Hepatocyte (in vitro differentiated cells): ENCODE measurements at places on chromosomes 5 and 9. TPM values are rescaled to one million over a fixed set of nuclear protein-coding genes. Genes with fewer than 3 reads are reported as not detected.

- DNase-seq = peak; percentile 90
- H3K27me3 ChIP-seq = no peaks in the 10 kb centered on the region
- H3K4me1 ChIP-seq = no peaks in the 10 kb centered on the region
- H3K27ac ChIP-seq = no peak overlapping the region
Observed at GRCh38 chr9:98034593-98035546, 21.7 kb upstream of the NANS start.

The SRA1 gene
- 66.4 and 66.6 TPM in 2 replicates for polyA plus RNA-seq

GRCh38 chr9:105264380-105264779, 19.9 kb downstream of the SLC44A1 start:
- no peak overlapping the region for H3K27ac ChIP-seq
- H3K27me3 ChIP-seq = no peaks in the 10 kb centered on the region
- H3K4me3 ChIP-seq = no peak overlapping the region
- H3K36me3 ChIP-seq = no peaks in the 10 kb centered on the region
- no peak for DNase-seq

DNA sequence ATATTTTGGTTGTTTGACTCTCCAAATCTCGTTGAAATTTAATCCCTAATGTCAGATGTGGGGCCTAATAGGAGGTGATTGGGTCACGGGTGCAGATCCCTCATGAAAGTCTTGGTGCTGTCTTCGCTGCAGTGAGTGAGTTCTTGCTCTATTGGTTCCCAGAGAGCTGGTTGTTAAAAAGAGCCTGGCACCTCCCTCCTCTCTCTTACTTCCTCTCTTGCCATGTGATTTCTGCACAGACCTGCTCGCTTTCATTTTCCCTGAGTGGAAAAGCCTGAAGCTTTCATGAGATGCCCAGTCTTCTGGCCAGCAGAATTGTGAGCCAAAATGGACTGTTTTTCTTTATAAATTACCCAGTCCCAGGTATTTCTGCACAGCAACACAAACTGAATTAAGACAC, 221.6 kb downstream of the MAT2B start:
- no peak overlapping the region for H3K27ac ChIP-seq
- no peak for DNase-seq
- H3K27me3 ChIP-seq = no peaks in the 10 kb centered on the region
- no peaks in the 10 kb centered on the region for H3K4me1 ChIP-seq
- no peaks in the 10 kb centered on the region for H3K36me3 ChIP-seq

The CEL gene
- 5.9 and 6.6 TPM in 2 replicates for polyA plus RNA-seq

DNA sequence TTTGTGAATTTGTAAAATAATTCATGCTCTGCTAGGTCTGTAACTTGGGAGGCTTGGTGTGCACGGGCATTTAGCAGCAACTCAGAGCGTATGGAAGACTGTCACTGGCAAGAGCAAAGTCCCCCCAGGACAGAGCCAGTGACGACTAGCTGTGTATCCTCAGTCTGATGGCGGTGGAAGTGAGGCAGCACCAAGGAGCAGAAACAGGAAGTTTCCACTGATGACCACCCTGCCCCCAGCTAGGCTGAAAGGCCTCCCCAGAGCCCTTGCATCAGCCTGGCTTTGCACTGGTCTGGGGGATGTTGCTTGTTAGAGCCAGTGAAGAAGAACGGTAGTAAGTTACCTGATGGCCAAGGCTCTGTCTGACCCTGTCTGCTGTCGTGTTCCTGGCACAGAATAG, 66.8 kb upstream of the ABL1 start:
- peak; percentile 60 for DNase-seq
- H3K4me1 ChIP-seq = peaks cover 14% of the 10 kb centered on the region
- H3K36me3 ChIP-seq = no peaks in the 10 kb centered on the region
- no peak overlapping the region for H3K4me3 ChIP-seq

DNA sequence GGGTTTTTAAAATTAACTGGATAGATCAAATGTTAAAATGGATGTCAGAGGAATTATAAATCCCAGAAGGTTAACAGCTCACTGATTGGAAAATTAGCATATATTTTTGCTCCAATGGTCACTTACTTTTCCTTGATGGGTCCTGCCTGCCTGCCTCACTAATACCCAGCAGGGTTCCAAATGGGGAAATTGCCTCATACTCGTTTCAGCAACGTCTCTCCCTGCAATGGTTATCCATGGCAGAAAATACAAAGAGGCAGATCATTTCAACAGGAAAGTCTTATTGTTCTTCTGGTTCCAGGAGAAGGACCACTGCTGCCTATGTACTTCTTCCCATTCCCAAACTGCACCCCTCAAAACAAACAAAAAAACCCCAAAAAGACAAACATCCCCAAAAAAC, 71.3 kb downstream of the ERP44 start:
- no peak overlapping the region for H3K27ac ChIP-seq
- H3K36me3 ChIP-seq = no peaks in the 10 kb centered on the region
- no peaks in the 10 kb centered on the region for H3K4me1 ChIP-seq

- H3K4me3 ChIP-seq = no peak overlapping the region
- no peak overlapping the region for H3K27ac ChIP-seq
- H3K27me3 ChIP-seq = no peaks in the 10 kb centered on the region
- H3K36me3 ChIP-seq = no peaks in the 10 kb centered on the region
Observed at GRCh38 chr9:8781458-8781857, 981.9 kb upstream of the DMAC1 start.

GRCh38 chr5:124908581-124909451, 162.4 kb upstream of the ZNF608 start:
- H3K36me3 ChIP-seq = no peaks in the 10 kb centered on the region
- H3K4me3 ChIP-seq = no peak overlapping the region
- peaks cover 34% of the 10 kb centered on the region for H3K4me1 ChIP-seq
- DNase-seq = peak; percentile 40

The CNTNAP3 gene
- polyA plus RNA-seq = 0.80 and 0.99 TPM in 2 replicates

DNA sequence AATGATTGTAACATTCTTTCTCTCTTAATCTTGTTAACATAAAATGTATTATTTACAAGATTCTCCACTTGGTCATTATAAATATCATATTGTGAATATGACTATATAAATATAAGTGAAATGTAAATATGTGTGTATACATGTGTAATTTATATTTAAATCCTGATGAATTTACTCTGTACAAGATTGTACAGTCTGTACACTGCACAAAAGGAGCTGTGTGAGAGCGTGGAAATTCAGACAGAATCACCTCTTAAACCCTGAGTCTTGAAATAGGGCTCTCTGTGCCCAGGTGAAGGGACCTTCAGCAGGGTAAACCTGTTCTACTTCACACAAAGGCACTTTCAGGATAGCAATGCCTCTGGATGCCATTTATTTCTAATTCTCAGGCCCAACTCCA, 456.0 kb downstream of the SEMA5A start:
- H3K4me1 ChIP-seq = no peaks in the 10 kb centered on the region
- no peaks in the 10 kb centered on the region for H3K27me3 ChIP-seq
- no peaks in the 10 kb centered on the region for H3K36me3 ChIP-seq
- H3K27ac ChIP-seq = no peak overlapping the region
- DNase-seq = no peak

The COL15A1 gene
- polyA plus RNA-seq = 87.2 and 97.6 TPM in 2 replicates

GRCh38 chr5:158751961-158752655, 347.6 kb downstream of the EBF1 start:
- no peak overlapping the region for H3K4me3 ChIP-seq
- peaks cover 4% of the 10 kb centered on the region for H3K27me3 ChIP-seq
- no peaks in the 10 kb centered on the region for H3K36me3 ChIP-seq
- DNase-seq = no peak
- no peaks in the 10 kb centered on the region for H3K4me1 ChIP-seq
- peak overlapping the region; percentile 40 for H3K27ac ChIP-seq

- H3K4me3 ChIP-seq = no peak overlapping the region
- no peak overlapping the region for H3K27ac ChIP-seq
- no peaks in the 10 kb centered on the region for H3K4me1 ChIP-seq
- H3K36me3 ChIP-seq = no peaks in the 10 kb centered on the region
- H3K27me3 ChIP-seq = no peaks in the 10 kb centered on the region
Observed at GRCh38 chr5:29897916-29898315, 1295.6 kb upstream of the CDH6 start.

DNA sequence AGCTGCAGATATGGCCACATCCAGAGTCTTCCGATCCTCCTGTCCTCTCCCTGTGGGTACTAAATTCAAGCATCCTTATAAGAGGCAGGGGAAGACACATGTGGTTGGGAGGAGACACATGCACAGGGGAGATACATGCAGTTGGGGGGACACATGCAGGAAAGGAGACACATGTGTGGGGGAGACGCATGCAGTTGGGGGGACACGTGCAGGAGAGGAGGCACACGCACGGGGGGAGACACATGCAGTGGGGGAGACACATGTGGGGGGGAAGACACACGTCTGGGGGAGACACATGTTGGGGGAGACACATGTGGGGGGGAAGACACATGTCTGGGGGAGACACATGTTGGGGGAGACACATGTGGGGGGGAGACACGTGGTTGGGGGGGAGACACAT, 21.2 kb upstream of the OLFM1 start:
- peaks cover 7% of the 10 kb centered on the region for H3K27me3 ChIP-seq
- H3K36me3 ChIP-seq = no peaks in the 10 kb centered on the region
- H3K4me3 ChIP-seq = no peak overlapping the region
- H3K27ac ChIP-seq = no peak overlapping the region

DNA sequence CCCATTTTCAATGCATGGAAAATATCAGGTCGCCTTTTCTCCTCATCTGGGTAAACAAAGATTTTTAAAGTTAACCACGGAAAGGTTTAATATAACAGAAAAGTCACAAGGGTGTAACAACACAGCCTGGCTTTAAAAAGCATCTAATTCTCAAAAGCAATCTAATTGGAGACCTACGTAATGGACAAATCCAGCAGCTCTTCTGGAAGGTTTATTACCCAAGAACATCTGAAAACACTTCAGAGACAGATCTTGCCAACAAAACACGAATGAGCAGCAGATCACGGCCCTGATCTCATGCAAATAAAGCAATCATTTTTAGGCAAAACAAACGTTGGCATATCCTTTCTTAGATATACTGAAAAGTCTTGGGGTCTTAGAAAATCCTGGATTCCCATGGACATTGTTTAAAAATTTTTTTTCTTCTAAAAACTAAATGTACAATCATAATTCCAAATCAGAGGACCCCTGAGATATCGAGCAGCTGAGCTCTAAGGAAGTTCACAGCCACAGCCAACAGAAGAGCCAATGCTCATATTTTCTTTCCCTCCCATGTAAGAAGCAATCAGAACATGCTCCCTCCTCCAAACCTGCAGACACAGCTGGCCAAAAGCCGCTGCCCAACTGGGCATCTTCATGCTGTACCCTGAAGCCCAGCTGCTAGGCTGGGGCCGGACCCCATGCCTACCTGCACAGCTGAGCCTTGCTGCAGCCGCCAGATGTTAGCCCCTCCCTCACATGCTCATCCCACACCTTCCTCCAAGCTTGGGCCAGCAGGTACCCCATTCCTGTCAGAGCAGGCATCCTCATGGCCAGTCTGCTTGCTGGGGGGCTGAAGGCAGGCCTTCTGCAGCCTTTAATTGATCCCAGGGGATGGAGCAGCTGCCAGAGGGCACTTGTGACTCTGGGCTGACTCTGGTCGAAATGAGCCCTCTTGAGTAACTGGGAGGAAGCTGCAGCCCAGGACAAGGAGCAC, 11.2 kb downstream of the ANKS6 start:
- no peak overlapping the region for H3K4me3 ChIP-seq
- DNase-seq = no peak
- peaks cover 3% of the 10 kb centered on the region for H3K36me3 ChIP-seq
- no peak overlapping the region for H3K27ac ChIP-seq
- no peaks in the 10 kb centered on the region for H3K27me3 ChIP-seq

The FGD3 gene
- polyA plus RNA-seq = 4.1 and 6.5 TPM in 2 replicates

- H3K4me3 ChIP-seq = no peak overlapping the region
- peaks cover 27% of the 10 kb centered on the region for H3K4me1 ChIP-seq
- peaks cover 3% of the 10 kb centered on the region for H3K36me3 ChIP-seq
- H3K27ac ChIP-seq = no peak overlapping the region
- no peaks in the 10 kb centered on the region for H3K27me3 ChIP-seq
Observed at GRCh38 chr9:133352635-133353340, 3.5 kb downstream of the SURF1 start.

DNA sequence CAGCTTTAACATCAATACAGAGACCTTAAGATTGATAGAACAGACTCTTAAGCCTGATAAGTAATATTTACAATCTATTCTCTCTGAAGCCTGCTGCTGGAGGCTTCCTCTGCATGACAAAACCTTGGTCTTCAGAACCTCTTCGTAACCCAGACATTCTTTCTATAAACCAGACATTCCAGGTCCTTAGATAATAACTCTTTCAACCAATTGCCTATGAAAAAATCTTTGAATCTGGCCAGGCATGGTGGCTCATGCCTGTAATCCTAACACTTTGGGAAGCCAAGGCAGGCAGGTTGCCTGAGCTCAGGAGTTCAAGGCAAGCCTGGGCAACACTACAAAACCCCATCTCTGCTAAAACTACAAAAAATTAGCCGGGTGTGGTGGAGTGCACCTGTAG, 327.8 kb downstream of the ENC1 start:
- no peak overlapping the region for H3K27ac ChIP-seq
- H3K27me3 ChIP-seq = no peaks in the 10 kb centered on the region
- no peak for DNase-seq
- no peaks in the 10 kb centered on the region for H3K36me3 ChIP-seq
- H3K4me3 ChIP-seq = no peak overlapping the region

DNA sequence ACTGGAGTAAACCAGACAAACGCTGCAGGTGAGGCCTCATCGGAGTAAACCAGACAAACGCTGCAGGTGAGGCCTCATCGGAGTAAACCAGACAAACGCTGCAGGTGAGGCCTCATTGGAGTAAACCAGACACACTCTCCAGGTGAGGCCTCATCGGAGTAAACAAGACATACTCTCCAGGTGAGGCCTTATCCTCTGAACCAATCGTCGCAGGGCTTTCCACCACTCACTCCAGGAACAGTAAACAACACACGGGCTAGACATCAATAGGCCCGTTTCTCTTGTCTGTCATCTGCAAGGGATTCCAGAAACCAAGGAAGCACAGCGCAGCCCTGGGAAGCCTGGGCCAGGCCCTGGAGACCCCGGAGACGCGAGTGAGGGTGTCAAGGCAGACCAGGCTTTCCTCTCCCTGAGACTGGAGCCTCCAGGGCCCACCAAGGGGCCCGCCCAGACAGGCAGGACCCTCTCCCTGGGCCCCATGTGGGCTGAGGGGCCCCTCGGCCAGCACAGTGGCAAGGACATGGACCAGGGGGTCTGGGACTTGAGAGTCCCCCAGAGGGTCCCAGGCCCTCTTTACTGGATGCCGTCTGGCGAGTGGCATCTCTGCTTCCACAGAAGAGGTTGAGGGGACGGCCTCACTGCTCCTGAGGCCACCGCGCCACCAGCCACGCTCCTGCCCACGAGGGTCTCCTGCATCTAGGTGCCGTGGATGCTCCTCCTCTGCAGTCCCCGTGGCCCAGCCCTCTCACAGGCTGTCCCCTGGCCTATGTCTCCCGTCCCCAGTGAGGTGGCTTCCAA, 26.4 kb upstream of the NSMF start:
- H3K27me3 ChIP-seq = no peaks in the 10 kb centered on the region
- H3K4me3 ChIP-seq = no peak overlapping the region
- H3K36me3 ChIP-seq = no peaks in the 10 kb centered on the region
- H3K4me1 ChIP-seq = no peaks in the 10 kb centered on the region
- H3K27ac ChIP-seq = no peak overlapping the region
- DNase-seq = no peak

GRCh38 chr9:87263291-87263690, 234.4 kb upstream of the DAPK1 start:
- H3K4me1 ChIP-seq = no peaks in the 10 kb centered on the region
- H3K27ac ChIP-seq = no peak overlapping the region
- no peak for DNase-seq
- no peak overlapping the region for H3K4me3 ChIP-seq
- H3K27me3 ChIP-seq = peaks cover 2% of the 10 kb centered on the region
- no peaks in the 10 kb centered on the region for H3K36me3 ChIP-seq
